Thoracic aorta (tissue), 2 donors: ENCODE measurements at places on chromosomes 5 and 9. TPM values are rescaled to one million over a fixed set of nuclear protein-coding genes. Genes with fewer than 3 reads are reported as not detected.

DNA sequence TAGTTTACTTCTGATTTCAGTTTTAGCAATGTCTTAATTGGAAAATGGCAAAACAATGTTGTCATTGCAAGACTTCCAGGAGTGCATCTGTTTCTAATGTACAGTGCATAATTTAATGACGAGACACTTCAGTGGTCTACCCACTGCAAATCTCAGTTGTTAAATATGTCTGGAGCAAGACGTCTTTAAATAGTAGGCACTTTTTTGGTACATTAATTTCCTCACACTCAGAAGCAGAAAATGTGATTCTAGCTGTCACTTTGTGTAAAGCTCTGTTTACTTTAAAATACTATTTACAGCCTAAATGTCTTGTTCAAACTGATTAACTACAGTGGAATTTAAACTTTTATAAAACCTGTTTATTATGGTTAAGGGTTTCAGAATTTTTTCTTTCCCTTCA lies 815.5 kb downstream of the TLE1 start:
- H3K4me1 ChIP-seq = no peaks in the 10 kb centered on the region
- no peak overlapping the region for H3K27ac ChIP-seq
- H3K36me3 ChIP-seq = no peaks in the 10 kb centered on the region
- DNase-seq = no peak

The CSF2 gene
- total RNA-seq = not detected

- H3K27ac ChIP-seq = no peak overlapping the region
- peaks cover 9% of the 10 kb centered on the region for H3K4me1 ChIP-seq
- H3K27me3 ChIP-seq = no peaks in the 10 kb centered on the region
- H3K4me3 ChIP-seq = no peak overlapping the region
- no peak for DNase-seq
- no peaks in the 10 kb centered on the region for H3K36me3 ChIP-seq
Measured at GRCh38 chr5:146815411-146815810, 63.1 kb downstream of the PPP2R2B start.

The CCNH gene
- total RNA-seq = 172 TPM

GRCh38 chr9:99465231-99465907 lies 243.3 kb downstream of the SEC61B start:
- peak overlapping the region; percentile 6 for H3K4me3 ChIP-seq
- H3K4me1 ChIP-seq = peaks cover 4% of the 10 kb centered on the region
- H3K27ac ChIP-seq = peak overlapping the region; percentile 58
- H3K27me3 ChIP-seq = no peaks in the 10 kb centered on the region
- H3K36me3 ChIP-seq = no peaks in the 10 kb centered on the region

The ENC1 gene
- 10.4 TPM for total RNA-seq

The DAPK1 gene
- total RNA-seq = 40.6 TPM
